ENCODE measurements at places on chromosomes 2 and 18.

- no peak for DNase-seq
These were observed 17.6 kb downstream of the DHRS9 start for GRCh38 chr2:169086893-169087467.

- DNase-seq = no peak
These were observed 13.1 kb upstream of the ACTR3 start for GRCh38 chr2:113876503-113877387.

DNA sequence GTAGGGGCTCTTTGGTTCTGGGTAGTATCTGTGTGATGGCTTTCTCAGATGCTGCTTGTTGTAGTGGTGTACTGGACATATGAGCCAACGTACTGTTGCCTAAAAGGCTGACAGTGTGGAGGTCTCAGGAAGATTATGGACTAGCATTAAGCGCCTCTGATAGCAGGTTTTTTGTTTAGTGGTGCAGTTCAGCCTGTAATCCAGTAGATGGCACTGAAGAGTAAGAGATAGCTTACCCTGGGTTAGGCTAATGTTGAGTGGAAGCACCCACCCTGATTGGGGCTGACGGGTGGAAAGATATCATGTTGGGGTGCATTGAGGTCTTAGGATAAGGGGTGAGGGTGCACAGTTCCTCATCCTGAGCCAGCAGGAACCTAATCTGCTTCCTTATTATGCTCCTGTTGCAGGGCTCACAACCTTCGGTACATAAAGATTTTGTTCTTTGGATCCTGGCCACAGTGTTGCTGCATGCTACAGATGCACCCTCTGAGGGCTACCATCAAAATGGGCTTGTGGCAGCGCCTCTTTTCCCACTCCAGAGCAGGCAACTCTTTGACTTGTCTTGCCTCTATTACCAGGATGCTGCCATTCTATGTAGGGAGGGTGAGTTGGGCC is 79.6 kb downstream of the MSTN start:
- DNase-seq = no peak

GRCh38 chr2:233850745-233851144 is 3.6 kb downstream of the HJURP start:
- no peak for DNase-seq

Data from RKO (cell line).